Muscle of back (tissue), 13 donors: ENCODE measurements at places on chromosomes 7 and 10. TPM values are rescaled to one million over a fixed set of nuclear protein-coding genes. Genes with fewer than 3 reads are reported as not detected.

DNA sequence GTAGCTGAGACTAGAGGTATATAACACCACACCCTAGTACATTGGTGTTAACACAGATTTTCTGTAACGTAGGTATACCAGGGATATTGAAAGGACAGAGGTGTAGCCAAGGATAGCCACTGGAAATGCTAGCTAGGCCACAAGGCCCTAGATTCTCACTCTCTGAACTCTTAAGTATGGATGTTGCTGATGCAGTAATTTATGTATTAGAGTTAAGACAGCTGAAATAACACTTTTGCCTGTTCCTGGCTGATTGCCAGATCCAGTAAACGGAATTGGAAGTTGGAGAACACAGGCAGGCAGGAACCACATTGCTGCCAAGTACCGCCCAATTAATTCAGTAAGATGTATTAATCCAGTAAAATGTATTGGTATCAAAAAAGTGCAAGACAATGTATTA is 1.8 kb downstream of the CALU start:
- no peak for DNase-seq

DNA sequence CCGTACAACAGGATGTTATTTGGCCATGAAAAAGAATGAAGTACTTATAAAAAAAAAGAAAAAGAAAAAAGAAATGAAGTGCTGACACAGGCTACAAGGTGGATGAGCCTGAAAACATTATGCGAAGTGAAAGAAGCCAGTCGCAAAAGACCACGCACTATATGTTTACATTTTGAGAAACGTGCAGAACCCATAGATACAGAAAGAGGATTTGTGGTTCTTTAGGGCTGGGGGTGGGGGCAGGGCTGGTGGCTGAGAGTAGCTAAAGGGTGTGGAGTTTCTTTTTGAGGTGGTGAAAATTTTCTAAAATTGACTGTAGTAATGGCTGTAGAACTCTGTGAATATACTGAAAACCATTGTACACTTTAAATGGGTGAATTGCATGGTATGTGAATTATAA is 86.0 kb upstream of the FAM20C start:
- DNase-seq: no peak

DNA sequence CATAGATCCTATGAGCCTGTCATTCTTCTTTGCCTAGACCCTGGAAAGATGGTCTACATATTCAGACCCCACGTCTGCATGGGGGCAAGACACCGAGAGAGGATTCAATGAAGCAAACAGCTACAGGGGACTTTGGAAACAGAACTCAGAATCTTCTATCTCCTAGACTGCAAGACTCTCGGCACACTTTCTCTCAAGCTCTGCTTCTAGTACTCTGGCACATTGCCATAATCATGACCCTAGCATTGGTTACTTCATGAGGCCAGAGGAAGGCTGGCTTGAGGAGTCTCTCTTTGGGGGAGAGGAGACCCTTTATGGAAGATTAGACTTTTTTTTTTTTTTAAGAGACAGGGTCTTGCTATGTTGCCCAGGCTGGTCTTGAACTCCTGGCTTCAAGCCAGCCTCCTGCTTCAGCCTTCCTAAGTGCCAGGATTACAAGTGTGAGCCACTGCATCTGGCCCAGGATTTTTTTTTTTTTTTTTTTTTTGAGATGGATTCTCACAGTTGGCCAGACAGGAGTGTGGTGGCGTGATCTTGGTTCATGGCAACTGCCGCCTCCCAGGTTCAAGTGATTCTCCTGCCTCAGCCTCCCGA is 20.7 kb downstream of the CCDC3 start:
- DNase-seq: no peak

DNA sequence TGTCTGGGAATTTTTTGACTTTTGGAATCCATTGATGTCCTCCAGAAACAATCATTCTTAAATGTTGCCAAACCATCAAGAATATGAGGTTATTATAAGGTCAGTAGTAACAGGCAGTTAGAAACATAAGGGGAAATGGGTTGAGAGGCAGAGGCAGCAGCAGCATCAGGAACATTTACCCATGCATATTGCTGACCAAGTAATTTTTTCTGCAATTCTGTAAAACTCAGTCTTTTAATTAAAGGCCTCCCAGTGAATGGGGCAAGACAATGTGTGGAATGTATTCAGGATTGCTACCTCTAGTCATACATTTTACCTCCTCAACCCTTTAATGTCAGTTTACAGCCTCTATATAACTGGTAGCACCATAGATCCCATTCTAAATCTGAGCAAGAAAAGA is 66.5 kb upstream of the SKAP2 start:
- DNase-seq: no peak

DNA sequence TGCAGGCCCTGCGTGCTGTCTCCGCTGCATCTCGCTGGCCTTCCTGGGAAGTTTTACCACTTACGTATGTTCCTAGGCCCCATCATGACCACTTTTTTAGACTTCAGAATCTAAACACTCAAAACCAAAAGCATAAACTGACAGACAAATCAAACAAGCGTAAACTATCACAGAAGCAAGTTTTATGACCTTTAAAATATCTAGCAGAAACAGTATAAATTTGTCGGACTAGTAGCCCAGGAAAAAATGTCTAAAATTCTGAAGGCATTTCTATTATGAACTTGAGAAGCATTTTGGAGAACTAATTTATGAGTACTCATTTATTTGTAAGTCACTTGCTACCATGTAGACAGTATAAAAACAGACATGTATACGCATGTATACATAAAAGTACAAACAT is 10.6 kb downstream of the LRRC27 start:
- no peak for DNase-seq

- DNase-seq: no peak
Observed at GRCh38 chr10:131569851-131570715, 258.6 kb upstream of the TCERG1L start.

- DNase-seq: no peak
Observed at GRCh38 chr7:37040330-37040729, 316.0 kb upstream of the AOAH start.

GRCh38 chr7:131244259-131244852 is 83.3 kb upstream of the MKLN1 start:
- peak; percentile 86 for DNase-seq

Gene EPHB6
- 3.1 TPM for polyA plus RNA-seq

Gene CALHM3
- not detected for polyA plus RNA-seq

DNA sequence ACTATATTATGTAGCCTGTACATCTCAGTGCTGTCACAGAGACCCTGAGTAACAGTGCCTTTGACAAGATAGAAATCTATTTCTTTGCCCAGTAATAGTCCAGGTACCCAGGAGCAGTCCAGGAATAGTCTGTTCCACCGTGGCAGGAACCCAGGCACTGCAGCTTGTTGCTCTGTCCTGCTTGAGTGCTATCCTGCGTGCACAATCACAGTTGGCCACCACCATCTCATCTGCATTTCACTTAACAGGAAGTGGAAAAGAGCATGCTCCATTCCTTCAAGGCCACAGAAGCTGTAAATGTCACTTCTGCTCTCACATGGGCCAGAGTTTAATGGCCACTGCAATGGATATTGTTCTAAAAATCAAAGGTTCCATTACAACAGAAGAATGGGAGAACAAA is 61.5 kb upstream of the PRR15 start:
- no peak for DNase-seq

GRCh38 chr7:74141705-74142104 is 32.5 kb upstream of the EIF4H start:
- DNase-seq: no peak

- no peak for DNase-seq
Observed at GRCh38 chr10:938941-939678, 7.6 kb upstream of the LARP4B start.

GRCh38 chr7:145156834-145157233 is 321.0 kb upstream of the TPK1 start:
- DNase-seq: no peak

- DNase-seq: peak; percentile 32
Observed at GRCh38 chr10:132306864-132307751, 642 bp downstream of the STK32C start.

Gene NANOS1
- 5.6 TPM for polyA plus RNA-seq

Gene IMPDH1
- 20.3 TPM for polyA plus RNA-seq

GRCh38 chr10:97434055-97434454 is 8.1 kb downstream of the PGAM1 start:
- DNase-seq: no peak

GRCh38 chr10:32341596-32341995 is 5.4 kb downstream of the EPC1 start:
- DNase-seq: no peak

GRCh38 chr10:117536866-117537435 is 5.6 kb upstream of the EMX2 start:
- no peak for DNase-seq

Gene MGMT
- polyA plus RNA-seq: 16.9 TPM

DNA sequence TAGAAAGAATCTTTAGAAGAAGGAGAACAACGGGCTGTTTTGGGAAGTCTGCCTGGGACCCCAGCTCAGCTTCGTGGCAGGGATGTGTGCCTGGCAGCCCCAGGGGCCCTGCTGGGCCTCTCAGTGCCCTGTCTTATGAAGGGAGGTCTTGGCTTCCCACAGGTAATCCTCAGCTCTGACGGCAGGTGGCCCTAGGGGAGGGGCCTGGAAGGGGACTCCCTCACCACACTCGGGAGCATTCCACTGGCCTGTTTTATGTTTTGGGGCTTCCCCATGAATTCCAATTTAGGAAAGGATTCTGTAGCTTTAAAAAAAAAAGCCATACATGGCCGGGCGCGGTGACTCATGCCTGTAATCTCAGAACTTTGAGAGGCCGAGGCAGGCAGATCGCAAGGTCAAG is 3.0 kb upstream of the DMBT1 start:
- no peak for DNase-seq

- DNase-seq: no peak
Observed at GRCh38 chr7:34761627-34762026, 103.6 kb downstream of the NPSR1 start.

DNA sequence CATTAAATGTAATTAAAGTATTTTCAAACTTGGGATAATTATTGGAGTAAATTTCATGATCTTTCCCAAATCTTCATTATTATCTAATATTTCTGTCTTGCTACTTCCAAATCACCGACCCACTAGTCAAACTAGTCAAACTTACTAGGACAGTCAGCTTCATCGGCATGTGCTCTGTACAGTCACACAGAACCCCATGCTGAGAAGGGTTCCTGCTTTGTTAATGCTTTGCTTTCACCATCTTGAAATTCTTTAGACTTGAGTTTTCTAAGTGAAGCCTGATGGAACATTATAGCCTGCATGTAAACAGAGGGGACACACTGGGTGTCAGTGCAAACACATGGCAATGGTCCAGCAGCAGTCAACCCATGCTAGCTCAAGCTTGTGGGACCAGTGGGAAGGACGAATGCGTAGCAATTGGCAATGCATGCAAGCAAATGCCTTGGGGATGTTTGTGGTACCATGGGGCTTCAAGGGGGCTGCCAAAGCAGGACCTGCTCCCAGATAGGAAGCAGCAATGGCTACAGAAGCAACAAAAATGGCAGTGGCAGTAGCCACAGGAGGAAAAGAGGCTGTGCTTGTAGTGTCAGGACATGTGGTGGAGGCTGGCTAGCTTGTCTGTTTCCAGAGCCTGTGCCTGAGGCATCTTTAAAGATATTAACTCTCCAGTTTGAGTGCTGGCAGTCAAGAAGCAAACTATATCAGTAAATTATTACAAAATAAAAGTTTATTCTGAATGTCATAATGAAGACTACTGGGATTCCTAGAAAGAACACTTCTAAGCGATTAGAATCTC is 441.1 kb upstream of the SEMA3D start:
- no peak for DNase-seq

- no peak for DNase-seq
Observed at GRCh38 chr10:33875924-33876583, 541.6 kb upstream of the NRP1 start.
